ENCODE measurements at places on chromosomes 6 and 20.
A peak's percentile ranks its signal among the peaks of the same experiment; 100 is the strongest.

DNA sequence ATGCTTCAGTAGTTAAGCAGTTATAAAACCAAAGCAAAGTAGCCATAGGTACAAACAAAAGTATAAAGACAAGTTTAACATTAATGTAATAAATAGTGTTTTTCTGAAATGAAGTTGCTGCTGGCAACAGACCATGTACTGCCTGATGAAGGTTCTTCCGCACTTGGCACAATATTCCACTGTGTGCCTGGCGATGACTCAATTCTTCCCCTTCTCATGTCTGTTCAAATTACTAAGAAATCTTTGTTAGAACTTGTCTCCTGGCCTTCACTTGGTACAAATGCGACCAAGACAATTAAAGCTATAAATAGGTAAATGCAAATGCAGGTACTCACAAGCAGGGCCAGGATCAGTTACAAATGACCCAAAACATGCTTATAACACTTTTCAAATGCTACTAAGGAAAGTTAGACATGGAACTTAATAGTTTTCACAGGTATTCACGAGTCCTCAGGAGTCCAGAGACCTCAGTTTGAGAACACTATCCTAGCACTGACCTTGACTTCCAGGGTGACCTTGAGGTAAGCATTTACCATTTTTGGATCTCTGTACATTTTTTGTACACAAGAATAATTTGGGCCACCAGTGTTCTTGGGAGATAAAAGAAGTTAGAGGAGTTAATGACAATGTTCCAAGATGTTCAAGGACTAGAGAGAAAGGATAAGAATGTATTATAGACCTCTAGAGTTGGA, 8.1 kb upstream of the DDR1 start:
- DNase-seq, result peak; percentile 43

DNA sequence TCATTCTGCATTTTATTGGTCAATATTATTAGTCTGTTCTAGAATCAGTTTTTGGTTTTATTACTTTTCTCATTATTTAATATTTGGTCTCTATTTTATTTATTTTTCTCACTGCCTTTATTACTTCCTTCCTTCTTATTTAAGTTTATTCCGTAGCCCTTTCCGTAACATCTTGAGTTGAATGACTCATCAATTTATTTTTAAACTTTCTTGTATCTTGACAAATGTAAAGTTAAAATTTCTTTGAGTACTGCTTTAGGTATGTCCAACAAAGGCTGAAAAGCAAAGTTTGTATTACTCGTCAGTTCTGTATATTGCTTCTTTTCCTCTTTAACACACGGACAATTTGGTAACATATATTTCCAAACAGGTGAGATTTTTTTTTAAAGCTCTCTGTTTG, 192.0 kb downstream of the CD109 start:
- no peak for DNase-seq

- DNase-seq, result no peak
Observed at GRCh38 chr6:42962502-42963178, 2.1 kb downstream of the GNMT start.

DNA sequence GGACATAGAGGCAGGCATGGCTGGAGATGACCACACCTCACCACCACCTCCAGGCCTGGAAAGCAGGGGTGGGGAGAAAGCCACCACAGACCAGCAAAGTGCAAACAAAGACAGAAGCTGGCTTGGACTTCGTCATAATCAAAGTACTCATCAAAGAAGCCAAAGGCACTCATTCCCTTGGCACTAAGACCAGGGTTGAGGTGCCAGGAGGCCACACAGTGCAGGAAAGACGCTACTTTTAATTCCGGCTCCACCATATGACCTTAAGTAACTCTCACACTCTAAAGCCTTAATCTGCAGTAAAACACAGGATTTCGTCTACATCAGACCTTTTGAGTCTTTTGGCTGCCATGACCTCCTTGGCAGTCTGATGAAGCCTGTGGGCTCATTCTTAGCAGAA, 123.1 kb downstream of the HIVEP2 start:
- no peak for DNase-seq

DNA sequence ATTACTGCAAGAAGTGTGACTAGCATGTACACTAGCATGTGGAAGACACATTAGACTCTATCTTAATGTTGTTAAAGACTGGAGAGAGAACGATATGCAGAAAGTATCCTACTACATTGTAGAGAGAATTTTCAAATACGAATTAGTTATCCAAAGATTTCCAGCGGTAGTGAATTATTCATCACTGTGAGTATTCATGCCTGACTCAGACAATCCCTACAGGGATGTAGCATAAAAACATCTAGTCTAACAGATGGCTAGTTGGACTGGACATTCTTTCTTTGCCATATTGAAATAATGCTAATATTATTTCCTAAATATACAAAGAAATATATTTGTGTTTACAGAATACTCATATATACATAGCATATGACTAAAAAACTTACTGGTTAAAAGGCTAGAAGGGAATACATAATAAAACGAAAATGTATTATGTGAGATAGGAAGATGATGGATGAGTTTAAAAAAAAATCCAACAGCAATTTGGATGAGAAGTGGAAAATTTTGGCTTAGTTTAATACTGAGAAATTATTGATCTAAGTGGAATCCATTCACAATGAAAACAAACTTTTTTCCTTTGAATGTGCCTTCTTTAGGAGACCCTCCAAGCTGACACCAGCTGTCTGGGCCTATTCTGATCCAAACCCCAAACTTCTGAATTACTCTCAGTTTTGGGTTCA, 580.7 kb downstream of the RFPL4B start:
- peak; percentile 64 for DNase-seq

- DNase-seq, result no peak
Observed at GRCh38 chr20:8476021-8476420, 344.0 kb downstream of the PLCB1 start.

- DNase-seq, result no peak
Observed at GRCh38 chr20:46359233-46359751, 47.1 kb downstream of the ELMO2 start.

DNA sequence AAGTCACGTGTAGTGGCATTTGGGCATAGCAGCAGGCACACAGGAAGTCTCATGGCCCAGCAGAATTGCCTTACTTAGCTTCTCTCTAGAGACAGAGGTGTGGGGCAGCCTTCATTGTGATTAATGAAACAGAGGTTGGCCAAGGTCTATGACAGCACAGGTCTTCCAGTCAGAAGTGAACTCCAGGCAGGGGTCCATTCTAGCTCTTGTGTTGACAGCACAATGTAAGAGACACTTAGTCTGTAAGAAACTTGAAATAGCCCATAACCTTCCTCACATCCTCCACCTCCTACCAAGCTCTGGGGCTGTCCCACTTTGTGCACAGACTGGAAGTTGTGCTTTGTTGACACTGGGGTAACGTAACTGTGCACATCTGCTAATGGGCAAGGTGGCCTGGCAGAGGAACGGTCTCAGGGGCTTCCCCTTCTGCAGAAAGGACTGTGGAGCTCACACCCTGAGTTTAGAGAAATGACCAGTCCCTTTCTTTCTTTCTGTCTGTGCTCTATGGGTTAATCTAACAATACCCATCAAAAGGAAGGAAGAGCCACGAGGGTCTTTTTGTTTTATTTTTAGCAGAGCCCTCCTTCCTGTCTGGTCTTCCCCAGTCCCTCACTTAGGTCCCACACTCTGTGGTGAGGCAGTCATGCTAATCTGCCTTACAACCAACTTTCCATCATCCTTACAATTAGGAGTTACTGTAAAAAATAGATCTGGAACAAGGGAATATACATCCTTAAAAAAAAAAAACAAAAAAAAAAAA, 35.6 kb upstream of the TAGAP start:
- no peak for DNase-seq

GRCh38 chr20:11549172-11550103, 368.3 kb upstream of the BTBD3 start:
- DNase-seq, result no peak

GRCh38 chr6:127618729-127619128, 41.8 kb downstream of the C6orf58 start:
- peak; percentile 73 for DNase-seq

- no peak for DNase-seq
Observed at GRCh38 chr6:168623736-168624135, 182.8 kb downstream of the SMOC2 start.
